ENCODE measurements at places on chromosomes 1 and 21.

DNA sequence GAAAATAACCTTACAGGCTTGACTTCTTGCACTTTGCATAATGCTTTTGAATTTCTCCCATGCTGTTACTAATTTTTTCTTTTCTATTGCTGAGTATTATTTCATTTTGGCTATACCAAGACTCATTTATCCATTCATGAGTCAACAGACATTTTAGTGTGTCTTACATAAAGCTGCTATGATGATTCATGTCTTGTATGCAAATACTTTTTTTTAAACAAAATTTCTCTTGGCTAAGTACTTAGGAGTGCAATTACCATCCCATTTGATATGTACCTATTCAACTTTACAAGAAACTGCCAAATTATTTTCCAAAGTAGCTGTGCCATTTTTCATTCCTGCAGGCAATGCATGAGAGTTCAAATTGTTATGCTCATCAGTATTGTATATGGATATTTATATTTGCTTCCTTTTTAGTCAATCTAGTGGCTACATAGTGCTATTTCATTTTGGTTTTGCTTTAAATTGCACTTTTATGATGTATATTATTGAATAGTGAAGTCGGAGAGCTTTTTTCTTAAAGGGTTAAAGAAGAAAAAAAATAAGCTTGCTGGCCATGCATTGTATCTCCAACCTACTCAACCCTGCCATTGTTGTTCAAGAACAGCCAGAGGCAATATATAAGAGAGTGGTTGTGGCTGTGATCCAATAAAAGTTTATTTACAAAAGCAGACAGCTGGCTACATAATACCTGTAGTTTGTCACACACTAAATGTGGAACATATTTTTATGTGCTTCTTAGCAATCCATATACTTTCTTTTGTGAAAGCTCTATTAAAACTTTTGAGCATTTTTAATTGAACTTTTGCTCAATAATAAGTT lies 862.8 kb downstream of the KCNT2 start:
- peak; percentile 69 for DNase-seq

- DNase-seq = no peak
Observed at GRCh38 chr1:175665616-175666015, 77.8 kb downstream of the TNR start.

- DNase-seq = no peak
Observed at GRCh38 chr1:23759277-23759676, 16.0 kb downstream of the ELOA start.

DNA sequence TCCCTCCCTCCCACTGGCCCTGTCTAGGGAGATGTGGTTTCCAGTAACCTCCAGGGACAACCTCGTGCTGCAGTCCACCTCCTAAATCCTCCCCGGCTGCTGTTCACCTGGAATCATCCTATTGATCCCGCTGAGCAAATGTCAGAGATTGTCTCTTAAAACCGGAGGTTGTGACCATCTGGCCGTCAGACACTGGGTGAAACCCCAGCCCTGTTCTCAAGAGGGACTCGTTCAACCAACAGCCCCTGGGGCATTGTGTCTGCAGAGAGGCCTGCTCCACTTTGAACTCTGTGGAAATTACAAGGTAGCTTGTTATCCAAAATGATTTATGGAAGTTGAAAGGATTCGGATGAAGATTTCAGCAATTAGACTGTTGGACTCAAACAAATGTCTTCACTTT lies 498.0 kb downstream of the MATN1 start:
- DNase-seq = no peak

DNA sequence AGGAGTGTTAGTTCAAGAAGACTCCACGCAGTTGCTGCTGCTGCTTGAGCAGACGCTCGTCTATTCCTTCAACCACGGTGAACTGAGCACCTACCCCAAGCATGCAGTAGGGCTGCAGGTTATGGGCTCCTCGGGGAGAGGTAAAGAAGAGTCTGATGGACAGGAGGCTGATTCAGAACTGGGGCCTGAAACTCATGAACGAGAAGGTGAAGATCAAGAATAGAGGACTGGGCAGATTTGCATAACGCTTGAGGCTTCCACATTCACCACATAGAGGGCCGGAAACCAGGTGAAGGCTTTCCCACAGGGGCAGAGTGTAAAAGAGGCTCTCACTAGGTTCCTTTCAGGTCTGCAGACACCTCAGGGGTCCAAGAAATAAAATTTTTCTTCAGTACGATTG lies 9.1 kb downstream of the ABCA4 start:
- no peak for DNase-seq

DNA sequence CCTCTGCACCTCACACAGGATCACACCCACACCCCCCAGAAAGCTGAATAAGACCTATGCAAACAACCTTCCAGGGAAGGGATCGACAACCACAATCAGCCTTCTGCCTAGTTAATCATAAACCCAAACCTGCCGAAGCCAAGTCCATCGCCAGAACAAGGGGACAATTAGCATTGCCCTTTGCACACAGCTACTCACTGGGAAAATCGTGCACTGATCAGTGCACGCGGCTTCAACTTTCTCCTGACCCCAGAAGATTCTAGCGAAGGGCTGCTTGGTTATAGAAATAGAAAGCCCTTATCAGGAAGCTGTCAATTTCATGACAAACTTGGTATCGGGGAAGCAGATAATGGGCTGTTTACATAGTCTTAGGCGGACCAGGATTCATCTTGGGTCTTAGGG lies 29.5 kb downstream of the RUNX1 start:
- DNase-seq = no peak

DNA sequence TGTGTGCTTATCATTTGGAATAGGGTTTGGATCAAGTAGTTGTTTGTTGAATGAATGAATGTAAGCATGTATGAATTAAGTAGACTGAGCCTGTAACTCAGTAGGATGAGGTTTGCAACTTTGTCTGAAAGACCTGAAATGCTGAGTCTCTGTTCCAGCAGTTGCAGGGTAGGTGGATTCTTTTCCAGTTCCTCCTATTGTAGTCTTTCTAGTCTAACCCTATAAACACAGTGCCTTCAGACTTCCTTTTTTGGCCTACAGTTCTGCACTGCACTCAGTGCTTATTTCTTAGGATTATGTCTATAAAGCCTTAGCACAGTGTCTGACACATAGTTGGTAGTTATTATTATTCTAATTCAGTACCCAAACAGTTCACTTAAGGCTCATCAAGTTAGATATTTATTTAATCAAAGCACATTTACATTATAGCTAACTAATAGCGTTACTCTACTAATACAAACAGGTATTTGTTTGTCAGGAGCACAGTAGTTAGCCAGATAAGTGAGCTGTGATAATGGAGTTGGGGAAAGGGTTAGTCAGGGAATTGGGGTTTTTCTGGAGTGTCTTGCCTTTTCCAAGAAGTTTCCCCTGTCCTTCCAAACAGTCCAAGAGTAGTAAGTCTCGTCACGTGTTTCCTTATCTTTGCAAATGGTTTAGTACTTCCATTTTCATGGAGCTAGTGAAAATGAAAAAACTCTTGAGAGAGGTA lies 45.0 kb downstream of the ABCD3 start:
- DNase-seq = no peak

- DNase-seq = no peak
Observed at GRCh38 chr21:32925098-32925497, 100.6 kb upstream of the OLIG2 start.

DNA sequence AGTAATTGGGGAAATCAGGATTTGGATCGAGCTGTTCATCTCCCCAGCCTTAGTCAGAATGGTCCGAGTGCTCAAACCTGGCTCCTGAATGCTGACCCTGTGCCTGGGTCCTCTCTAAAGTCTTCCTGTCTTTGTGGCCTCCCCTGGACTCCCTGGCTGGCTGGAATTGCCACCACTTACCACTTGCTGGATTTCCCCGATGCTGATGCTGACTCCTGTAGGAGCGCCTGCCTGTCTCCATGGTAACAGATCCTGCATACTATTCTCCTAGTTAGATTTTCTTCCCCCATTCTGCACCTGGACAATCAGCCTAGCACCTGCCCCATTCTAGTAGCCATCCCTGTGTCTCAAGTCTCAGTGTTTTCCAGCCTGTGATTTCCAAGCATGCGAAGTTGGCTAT lies 382.2 kb upstream of the ESRRG start:
- no peak for DNase-seq

DNA sequence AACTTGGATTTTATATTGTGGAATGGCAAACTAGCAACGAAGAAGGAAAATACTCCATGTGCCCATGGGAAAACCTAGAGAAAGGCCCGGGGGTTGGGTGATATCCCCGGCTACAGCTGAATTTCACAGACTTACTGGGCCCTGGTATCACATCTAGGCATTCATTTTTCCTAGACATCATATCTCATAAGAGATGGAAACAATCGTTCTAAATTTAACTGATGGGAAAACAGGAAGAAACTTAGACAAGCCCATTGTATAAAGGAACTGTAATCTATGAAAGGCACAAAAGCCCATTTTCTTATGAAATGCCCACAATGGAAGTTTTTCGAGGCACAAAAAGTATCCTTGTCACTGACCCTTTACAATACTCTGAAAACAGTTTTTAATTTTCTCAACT lies 407.9 kb upstream of the LYPLAL1 start:
- no peak for DNase-seq

DNA sequence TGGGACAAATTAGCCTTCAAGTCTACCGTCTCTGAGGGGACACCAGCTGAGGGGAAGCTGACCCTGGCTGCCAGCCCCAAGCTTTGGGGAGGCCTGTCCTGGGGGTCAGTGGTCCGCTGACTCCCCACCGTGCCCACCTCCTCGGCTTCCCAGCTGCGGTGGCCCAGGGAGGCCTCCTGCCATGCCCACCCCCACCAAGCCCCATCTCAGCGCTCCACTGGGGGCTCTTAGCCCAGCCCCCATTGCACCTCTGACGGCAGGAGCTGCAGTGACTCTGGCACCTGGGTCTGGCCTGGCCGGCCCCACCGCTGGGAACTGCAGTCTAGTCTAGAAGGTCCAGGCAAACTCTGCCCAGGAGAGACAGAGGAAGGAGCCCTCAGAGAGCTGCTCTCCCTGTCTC lies 30.2 kb upstream of the SIM2 start:
- no peak for DNase-seq

- no peak for DNase-seq
Observed at GRCh38 chr1:100107696-100108095, 25.0 kb downstream of the SASS6 start.

DNA sequence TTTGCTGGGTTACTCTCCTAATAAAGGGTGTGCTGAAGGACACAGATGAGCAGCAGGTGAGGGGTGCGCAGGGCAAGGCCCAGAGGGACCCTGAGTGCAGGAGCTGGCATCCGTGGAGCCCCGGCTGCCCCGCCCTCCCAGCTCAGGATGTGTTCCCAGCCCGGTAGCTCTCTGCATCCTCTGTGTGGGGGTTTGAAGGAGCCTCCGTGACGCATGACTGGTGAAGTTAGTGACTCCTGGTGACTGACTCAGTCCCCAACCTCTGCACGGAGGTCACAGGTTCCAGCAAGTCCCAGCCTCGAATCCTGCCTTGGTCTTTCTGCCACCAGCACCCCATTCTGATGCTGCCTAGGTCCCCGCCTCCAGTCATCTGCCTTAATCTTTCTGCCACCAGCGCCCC lies 21.6 kb upstream of the TSPEAR start:
- no peak for DNase-seq

GRCh38 chr21:45560106-45561021 lies 18.1 kb upstream of the SLC19A1 start:
- DNase-seq = no peak

DNA sequence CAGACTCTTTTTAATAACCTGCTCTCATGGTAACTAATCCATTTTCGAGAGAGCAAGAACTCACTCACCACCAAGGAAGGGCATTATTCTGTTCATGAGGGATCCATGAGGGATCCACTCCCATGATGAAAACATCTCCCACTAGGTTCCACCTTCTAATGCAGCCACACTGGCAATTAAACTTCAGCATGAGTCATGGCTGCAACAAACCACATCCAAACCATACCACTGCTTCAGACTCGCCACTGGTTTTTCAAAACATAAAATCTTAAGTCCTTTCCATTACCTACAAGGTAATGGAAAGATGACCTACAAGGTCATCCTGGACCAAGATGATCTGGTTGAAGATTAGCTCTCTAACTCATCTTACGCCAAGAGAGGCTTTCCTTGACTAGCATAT lies 405.1 kb downstream of the VAV3 start:
- no peak for DNase-seq

All from ELR (cell line).